ENCODE measurements at places on chromosomes 1 and 21.

- DNase-seq: peak; percentile 66
Measured at GRCh38 chr21:43659136-43660000, at the start of the genes HSF2BP and RRP1B. TSS of gene HSF2BP (minus strand) at chr21:43659488. CDS start at chr21:43658096, 1,392 bp downstream. TSS of gene RRP1B (plus strand) at chr21:43659560. CDS start at chr21:43659665, 105 bp downstream.

DNA sequence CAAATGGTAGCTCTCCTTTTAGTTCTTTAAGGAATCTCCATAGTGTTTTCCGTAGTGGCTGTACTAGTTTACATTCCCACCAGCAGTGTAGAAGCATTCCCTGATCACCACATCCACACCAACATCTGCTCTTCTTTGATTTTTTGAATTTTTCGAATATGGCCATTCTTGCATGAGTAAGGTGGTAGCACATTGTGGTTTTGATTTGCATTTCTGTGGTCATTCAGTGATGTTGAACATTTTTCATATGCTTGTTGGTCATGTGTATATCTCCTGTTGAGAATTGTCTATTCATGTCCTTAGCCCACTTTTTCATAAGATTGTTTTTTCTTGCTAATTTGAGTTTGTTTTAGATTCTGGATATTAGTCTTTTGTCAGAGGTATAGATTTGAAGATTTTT lies 84.6 kb upstream of the B3GALT2 start:
- no peak for DNase-seq

DNA sequence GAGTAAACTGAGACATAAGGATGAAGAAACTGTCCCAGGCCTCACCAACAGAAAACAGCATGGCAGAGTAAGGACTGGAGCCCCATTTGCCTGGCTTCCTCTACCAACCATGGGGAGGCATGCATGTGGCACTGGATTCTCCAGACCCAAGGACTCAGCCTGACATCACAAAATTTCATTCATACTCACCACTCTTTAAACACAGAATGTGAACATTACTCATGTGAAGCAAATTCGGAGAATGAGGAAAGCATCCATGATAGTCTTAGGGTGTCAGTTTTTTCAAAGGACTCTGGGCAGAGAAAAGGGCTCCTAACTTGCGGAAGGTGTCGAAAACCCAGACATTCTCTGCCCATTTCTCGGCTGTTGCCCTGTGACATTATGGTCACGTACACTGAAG lies 83.9 kb downstream of the PCNX2 start:
- DNase-seq: no peak

DNA sequence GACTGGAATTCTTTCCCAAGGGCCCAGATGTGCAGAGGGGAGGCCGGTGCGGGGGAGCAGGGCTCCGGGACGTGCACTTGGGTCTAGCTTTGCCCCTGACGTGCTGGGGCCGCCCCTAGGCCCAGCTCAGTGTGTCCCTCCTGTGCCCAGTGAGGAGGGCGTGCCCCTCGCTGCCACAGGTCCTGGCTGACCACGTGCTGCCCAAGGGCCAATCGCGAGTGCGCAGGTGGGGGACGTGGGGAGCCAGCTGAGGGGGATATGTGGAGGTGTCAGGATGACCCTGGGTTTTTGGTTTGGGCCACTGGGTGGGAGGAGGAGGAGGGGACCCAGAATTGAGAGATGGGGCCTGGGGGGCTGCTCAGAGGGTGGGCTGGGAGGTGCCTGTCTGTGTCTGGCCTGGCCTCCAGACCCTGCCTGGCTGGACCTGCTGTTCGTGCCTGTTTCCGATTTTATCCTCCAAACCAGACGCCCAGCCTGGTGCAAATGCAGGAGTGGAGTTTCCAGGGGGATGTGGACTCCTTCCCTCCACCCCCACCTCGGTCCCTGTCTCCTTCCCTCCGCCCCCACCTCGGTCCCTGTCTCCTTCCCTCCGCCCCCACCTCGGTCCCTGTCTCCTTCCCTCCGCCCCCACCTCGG lies 6.1 kb upstream of the RNF223 start:
- DNase-seq: no peak

DNA sequence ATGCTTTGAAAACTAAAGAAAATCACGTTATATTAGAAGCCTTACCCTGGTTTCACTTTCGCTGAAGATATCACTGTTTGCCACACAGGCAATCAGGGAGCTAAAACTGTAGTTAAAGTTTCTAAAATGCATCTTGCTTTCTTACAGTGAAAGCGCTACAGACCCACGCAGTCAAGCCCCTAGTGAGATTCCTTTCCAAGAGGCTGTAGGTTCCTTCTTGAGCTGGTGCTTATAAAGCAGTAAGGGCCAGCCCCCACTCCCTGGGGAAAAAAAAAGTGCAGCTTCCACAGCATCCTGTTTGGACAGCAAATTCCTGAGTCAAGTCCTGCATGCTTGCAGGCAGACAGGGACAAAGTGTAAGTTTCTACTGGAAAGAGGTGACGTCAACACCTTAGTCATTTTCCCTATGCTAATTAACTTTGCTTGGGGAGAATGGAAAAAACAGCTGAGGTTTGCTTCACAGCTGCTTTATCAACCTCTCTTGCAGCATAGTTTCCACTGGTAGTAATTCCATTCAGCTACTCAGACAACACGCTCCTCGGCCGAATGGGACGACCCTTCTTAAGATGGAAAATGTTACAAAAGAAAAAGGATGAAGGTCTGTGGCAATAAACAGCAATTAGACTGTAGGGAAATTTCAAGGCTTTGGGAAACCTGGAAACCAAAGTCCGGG lies 14.7 kb upstream of the KCNE1 start:
- DNase-seq: no peak

DNA sequence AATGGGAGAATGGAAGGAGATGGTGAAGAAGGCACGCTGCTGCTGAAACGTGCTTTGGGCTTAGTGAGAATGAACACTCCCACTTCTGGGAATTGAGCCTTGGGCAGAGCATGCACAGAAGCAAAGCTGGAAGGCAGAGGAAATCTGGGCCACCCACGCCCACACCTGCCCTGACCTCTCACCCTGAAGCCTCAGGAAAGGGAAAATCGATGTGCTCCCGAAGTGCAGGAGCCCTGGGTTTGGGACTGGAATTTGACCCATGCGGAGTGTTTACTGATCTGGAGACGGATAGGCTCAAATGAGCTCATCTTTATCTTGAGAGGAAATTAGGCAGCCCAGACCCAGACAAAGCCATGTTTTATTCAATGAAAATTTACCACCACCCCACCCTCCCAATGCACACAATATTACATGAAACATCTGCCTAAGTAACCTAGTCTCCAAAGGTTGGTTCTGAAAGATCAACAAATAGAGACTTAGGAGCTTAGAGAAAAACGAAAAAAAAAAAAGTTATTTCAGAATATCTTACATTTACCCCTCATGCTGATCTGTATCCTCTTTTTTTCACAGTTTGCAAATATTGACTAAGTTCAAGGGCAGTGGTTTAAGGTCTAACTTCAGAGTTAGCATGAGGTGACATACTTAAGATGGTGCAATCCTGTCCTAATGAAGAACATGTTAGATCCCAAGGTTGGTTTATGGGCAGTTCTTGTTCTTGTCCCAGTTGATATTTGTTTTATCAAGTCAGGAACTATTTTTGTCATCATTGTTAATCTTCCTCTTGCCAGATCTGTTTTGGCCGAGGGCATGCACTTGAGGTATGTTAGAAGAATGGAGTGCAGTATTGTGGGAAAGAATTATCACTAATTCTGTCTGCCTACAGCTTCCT lies 63.0 kb downstream of the PROX1 start:
- DNase-seq: no peak

DNA sequence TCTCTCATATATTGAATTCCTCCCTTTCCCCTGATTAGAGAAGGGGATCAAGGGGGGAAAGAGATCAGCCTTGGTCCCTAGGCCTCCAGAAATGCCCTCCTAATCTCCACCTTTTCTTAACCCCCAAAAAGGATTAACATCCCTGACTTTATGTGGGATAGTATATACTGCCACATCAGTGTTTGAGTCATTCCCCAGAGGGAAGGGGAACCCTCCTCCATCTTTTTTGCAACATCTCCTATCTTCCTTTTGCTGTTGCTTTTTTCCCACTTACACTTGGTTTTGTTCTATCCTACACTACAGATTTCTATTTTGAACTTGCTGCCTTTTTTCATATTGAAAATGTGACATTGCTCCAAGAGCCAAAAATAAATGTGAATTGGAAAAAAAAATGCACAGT lies 65.4 kb upstream of the PODN start:
- DNase-seq: no peak
